ENCODE measurements at places on chromosomes 3 and 15.

GRCh38 chr3:47270526-47270925 lies 12.1 kb downstream of the KIF9 start:
- DNase-seq = no peak

DNA sequence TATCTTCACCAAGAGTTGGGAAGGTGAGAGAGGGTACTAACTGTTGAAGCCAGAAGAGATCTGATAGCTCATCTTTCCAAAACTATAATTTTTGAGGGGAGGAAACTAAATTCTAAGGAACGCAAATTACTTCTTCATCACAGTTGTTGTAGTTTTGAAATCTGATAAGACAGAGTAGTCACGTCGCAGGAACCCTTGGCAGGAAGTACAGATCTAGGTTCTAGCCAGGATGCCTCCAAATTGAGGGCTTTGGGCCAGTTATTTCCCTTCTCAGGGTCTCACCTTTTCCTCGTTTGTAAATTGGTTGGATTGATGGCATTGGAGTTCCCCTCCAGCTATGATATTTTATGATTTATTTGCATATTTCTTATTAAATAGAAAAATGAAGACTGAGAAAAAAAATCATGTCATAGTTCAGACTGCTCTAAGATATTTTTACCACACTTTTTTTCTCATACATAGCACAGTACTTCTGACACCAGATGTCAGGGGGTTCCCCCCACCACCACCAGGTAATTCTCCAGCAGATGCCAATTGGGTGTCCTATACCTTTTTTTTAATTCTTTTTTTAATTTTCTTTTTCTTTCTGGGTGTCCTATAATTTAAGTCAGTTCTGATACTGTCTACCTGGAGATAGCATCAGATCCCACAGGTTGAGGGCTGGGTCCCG lies 32.3 kb upstream of the APH1B start:
- no peak for DNase-seq

- no peak for DNase-seq
Measured at GRCh38 chr3:142618917-142619461, 22.8 kb downstream of the PLS1 start.

DNA sequence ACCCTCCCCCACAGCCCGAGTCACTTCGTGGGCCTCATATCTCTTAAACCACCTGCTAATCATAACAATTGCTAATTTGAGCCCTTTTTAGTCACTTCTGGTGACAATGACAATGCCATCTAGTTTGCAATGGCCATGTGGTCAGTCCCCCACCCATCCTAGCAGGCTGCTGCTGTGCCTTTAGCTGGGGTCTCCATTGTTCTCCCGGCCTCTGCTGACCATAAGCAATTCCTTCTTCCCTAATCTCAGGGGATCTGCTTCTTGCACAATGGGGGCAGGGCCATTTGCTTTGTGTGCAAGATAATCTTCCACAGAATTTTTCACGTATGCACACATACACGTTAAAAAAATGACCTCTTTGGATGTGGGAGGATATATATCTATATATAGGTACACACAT lies 406.1 kb upstream of the ONECUT1 start:
- DNase-seq = no peak

- peak; percentile 24 for DNase-seq
Measured at GRCh38 chr3:69082805-69083204, 1.9 kb upstream of the ARL6IP5 start.

- DNase-seq = no peak
Measured at GRCh38 chr15:82128401-82129148, 82.8 kb upstream of the MEX3B start.

DNA sequence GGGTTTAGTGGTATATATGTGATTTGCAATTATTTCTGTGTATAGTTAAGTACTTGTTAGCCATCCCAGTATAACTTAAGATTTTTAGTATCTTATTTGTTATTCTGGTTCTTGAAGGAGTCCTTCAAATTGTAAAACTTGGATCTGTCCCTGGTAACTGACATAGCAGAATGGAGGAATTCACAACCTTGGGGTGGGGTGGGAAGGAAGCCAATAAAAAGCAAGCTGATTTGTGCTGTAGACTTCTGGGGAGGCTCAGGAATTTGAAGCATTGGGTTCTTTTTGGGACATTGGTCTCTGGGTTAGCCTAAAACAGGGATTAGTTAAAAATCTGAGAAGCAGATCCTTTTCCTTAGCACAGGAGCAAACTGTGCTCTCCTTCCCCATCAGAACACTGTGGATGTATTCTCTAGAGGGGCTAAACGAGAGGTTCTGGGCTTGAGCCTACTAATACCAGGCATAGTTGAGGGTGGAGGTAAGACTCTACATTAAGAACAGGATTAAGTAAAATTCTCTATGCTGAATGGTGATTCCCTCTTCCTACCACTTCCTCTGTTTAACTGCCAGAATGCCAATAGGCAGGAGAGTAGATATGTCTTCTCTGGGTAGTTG lies 42.2 kb downstream of the GMPS start:
- no peak for DNase-seq

GRCh38 chr3:61664105-61664482 lies 102.7 kb downstream of the PTPRG start:
- DNase-seq = no peak

DNA sequence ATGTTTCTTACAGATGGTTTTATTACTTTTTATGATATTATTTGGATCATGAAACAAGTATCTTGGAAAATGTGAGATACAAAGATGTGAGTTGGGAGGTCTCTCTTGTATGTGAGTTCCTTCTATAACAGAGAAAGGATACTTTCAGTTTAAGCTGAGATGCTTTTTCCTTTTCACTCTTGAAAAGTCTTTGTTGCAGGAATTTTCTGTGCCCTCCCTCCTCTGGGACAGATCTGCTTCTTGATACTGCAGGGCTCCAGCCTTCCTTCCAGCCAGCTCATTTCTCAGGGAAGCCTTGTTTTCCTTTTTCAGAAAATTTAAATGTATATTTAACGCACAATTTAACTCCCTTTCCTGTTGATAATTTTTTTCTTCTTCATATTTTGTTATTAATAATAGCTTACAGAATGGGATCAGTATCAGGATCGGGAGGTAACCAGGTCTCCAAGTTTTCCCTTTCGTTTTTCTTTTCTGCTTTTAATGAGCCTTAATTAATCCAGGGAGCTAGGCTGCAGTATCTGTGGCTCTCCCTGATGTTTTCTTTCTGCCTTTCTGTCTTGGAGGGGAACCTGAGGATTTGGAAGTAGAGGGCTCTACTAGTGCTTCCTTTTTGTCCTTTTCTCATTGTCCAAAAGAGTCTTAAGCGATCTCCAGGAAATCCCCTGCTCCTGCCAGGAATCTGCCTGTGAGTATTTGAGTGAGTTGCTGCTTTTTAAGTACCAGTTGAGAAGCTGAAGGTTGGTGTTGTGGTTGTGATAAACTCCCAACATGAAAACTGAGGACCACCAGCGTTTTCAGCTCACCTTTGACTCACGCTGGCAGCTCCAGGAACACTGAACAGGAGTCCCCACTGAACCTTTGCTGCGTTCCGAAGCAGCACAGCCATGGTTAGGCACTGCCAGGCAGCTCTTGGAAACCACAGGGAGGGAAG lies 105.7 kb downstream of the IGF1R start:
- no peak for DNase-seq

DNA sequence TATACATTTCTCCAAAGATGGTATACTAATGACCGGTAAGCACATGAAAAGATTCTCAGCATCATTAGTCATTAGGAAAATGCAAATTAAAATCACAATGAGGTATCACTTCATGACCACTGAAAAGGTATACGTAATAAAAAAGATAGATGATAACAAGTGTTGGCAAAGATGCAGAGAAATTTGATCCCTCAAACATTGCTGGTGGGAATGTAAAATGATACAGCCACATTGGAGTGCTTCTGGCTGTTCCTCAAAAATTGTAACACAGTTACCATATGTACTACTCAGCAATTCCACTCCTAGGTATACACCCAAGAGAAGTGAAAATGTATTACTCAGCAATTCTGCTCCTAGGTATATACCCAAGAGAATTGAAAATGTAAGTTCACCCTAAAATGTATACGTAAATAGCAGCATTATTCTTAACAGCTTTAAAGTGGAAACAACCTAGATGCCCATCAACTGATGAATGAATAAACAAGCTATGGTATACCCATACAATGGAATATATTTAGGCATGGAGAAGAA lies 25.0 kb upstream of the KY start:
- no peak for DNase-seq

GRCh38 chr3:190716961-190717360 lies 145.5 kb downstream of the GMNC start:
- no peak for DNase-seq

DNA sequence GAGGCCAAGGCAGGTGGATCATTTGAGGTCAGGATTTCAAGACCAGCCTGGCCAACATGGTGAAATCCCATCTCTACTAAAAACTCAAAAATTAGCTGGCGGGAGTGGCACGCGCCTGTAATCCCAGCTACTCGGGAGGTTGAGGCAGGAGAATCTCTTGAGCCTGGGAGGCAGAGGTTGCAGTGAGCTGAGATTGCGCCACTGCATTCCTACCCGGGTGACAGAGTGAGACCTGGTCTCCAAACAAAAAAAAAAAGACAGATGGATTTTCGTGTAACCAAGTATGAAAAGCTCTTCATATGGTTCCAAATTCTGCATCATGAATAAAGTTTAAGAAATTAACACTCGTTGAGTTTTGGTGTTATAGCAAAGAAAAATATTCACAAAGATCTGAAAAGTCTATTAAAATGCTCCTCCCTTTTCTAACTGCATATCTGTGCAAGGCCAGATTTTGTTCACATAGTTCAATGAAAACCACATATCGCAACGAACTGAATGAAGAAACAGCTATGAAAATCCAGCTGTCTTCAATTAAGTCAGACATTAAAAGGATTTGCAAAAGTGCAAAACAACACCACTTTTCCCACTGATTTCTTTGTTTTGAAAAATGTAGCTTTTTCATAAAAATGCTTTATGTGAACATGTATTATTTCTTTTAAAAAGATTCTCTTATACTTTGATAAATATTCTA lies 23.8 kb upstream of the FBLN2 start:
- no peak for DNase-seq

- DNase-seq = peak; percentile 58
Measured at GRCh38 chr15:38690719-38691332, 126.2 kb upstream of the RASGRP1 start.

- DNase-seq = no peak
Measured at GRCh38 chr3:122074621-122075265, 19.6 kb downstream of the CD86 start.

DNA sequence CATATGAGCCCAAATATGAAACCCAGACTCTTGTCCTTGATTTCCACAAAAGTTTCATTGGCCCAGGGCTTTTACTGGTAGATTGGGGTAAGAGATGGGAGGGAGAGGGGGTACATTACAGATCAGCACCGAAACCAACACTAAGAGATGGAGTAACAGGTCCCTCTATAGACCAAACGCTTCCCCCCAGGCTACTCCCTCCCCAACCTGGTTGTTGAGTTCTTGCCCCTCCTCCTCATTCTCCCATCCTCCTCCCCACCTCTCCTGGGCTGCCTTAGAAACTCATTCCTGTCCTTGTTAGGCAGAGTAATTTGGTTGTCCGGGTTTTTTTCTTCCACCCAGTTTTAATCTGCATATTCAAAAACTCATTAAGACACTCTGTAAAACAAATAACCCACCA lies 74.1 kb downstream of the MESD start:
- no peak for DNase-seq

DNA sequence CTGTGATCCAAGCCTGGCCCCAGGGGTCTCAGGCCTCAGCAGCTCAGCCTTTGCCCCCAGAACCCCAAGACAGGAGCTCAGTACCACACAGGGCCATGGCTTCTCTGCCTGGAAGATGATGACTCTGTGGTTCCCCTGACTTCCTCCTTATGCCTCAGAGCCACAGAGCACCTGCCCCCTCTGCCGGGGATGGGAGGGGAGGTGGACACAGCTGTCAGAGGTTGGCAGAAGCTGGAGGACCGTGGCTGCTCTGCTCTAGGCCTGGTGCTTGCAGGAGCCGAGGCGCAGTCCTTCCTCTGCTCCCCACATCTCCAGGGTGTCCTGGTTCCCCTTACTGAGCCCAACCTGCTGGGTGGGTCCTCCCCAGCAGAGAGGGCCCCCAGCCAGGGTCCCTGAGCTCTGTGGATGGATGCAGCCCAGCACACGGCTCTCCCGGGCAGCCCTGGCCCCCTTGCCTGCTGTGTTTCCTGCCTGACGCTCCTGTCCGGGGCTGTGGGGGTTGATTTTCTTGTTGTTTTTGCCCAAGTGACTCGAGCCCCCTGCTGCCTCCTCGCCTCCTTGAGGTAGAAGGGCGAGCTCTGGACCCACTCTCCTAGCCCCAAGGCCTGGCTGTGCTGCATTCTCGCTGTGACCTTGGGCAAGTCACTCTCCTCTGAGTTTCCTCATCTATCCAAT lies 36.6 kb downstream of the PSTPIP1 start:
- DNase-seq = peak; percentile 0

DNA sequence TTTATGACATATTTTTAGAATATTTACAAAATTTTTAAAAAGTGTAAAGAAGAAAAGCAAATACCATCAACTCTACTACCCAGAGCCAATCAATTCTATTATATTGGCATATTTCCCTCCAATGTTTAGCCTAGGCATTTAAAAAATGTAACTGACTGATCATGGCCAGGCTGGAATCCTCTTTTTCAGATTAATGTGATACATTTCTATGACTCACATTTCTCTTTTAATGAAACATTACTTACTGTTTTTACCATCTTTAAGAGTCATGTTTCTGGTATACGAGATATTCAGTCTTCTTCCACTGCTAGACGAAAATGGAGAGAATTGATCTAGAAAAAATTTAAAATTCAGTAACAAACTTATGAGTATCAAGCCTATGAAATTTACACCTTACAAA lies 53.4 kb upstream of the DCUN1D1 start:
- DNase-seq = no peak

- no peak for DNase-seq
Measured at GRCh38 chr15:94875550-94875949, 644.2 kb downstream of the MCTP2 start.

- DNase-seq = no peak
Measured at GRCh38 chr3:72311425-72311824, 526.5 kb upstream of the PROK2 start.

DNA sequence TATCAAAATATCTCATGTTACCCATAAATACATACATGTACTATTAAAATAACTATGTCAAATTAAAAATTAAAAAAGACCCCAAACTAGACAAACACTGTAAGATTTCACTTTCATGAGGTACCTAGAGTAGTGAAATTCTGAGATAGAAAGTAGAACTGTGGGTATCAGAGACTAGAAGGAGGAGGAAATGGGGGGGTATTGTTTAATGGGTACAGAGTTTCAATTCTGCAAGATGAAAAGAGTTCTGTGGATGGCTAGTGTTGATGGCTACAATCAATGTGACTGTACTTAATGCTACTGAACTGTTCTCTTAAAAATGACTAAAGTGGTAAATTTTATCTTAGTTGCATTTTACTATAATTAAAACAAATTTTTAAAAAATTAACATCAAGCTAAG lies 36.6 kb downstream of the RFX7 start:
- DNase-seq = no peak

GRCh38 chr3:139473155-139473771 lies 3.1 kb downstream of the RBP2 start:
- no peak for DNase-seq

GRCh38 chr3:14773691-14774128 lies 45.1 kb upstream of the FGD5 start:
- no peak for DNase-seq

GRCh38 chr3:100506355-100506754 lies 13.9 kb downstream of the TMEM45A start:
- DNase-seq = no peak

All from stimulated activated CD4-positive, alpha-beta T cell treated with anti-CD3 and anti-CD28 coated beads, Interleukin-15, amount 100 ng/mL, for 1 hour (primary cell).